ENCODE measurements at places on chromosomes 13 and 19. TPM values are rescaled to one million over a fixed set of nuclear protein-coding genes. Genes with fewer than 3 reads are reported as not detected.

GRCh38 chr19:4606921-4607678 is 32.2 kb upstream of the TNFAIP8L1 start:
- peak; percentile 90 for ATAC-seq

DNA sequence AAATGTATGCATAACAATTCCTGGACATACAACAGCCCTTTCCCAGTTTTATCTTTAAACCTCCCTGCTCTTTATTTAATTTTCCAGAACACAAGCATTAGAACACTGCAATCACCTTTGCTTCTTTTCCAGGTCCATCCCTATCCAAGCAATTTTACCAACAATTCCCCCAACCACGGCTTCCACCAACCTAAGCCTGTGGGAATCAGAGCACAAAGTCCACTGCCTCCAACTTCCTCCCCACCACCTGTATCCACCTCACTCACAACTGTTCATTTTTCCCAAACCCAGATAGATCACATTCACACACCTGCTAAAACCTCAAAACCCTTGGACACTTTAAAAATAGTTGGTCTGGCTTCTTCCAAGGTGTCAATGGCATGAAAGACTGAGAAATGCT is 39.5 kb downstream of the FOXO1 start:
- no peak for ATAC-seq

- no peak for ATAC-seq
These were observed 233.9 kb downstream of the LMO7 start for GRCh38 chr13:75869981-75870380.

GRCh38 chr13:53142306-53142705 is 113.7 kb downstream of the OLFM4 start:
- ATAC-seq: no peak

DNA sequence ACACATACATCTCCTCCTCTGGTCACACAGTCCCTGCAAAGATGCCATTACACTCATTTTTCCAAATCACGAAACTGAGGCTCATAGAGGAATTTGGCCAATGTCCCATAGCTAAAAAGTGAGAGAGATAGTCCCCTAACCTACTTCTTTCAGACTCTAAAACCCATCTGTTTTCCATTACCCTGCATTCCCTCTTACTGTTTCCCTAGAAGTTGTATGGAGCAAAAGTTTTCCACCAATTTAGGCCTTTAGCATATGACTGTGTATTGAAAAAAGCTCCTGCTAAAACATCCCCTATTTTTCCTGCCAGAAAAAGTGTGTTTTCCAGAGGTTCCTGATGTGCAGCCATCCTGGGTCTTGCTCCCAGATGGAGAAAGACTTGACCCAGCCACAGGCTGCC is 16.3 kb downstream of the SERP2 start:
- ATAC-seq: no peak

The GARIN5A gene
- total RNA-seq: 4.6 TPM

The TNFRSF19 gene
- total RNA-seq: 99.8 TPM
